ENCODE measurements at places on chromosomes 5 and 9.

GRCh38 chr9:119368681-119369581, at the start of gene BRINP1:
Gene BRINP1 (minus strand): TSS chr9:119369435. CDS start chr9:119313355, 56,080 bp downstream.
- DNase-seq, result peak; percentile 70

DNA sequence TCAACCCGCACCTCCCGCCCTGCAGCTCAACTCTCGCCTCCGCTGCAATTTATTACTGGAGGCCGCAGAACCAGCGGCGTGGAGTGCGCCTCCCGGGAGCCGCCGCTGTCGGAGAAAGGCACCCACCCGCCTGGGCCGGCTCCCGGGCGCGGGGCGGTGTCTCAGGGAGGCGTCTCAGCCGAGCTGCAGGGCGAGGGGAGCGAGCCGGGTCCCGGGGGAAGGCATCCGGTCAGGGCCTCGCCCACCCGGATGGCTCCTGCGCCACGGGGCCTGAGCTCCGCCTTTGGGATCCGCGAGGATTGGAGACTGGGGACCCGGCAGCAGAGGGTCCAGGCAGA, 32.9 kb downstream of the TSPAN17 start:
- no peak for DNase-seq

DNA sequence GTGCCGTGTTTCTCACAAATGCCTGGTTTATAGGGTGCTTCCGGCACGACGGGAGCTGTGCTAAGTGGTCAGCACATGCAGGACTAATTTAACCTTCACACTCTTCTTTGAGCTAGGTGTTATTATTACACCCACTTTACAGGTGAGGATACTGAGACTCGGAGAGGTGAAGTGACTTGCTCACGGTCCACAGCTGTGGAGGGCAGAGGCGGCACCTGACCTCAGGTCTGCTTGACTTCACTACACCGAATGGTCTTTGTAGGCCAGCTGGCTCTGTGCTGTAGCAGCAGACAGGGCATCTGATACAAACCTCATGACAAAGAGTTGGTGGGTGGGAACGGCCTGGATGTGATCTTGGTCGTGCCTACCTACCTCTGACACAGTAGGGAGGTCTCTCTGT, 102.0 kb upstream of the BOD1 start:
- no peak for DNase-seq

DNA sequence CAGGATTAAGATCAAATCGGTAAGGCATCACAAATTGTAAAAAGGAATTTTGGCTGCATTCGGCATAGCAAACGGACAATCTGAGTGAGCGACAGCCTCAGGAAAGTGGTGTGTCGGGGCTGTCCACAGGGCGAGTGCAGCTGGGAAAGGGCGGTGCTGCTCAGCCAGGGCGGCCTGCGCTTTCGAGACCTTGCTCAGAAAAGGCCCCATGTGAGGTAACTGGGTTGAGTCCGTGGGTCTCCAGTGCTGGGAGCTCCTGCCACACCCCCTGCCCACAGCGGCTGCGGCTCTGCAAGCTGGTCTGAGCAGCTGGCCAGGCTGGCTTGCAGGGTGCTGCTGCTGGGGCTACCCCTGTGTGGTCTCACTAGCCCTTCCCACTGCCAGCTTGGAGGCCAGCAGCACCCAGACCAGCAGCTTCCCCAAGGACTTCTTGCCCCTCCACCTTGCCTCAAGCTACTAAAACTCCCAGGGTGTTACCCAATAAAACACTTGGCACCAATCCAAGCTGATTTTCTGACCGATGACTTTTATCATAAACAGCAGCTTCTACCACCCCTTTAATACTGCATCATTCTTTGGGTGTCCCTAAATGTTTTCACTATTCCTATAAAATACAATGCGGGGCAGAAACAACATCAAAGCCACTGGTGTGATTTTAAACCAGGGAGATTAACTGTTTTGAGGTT, 6.2 kb downstream of the SURF2 start:
- DNase-seq, result no peak

DNA sequence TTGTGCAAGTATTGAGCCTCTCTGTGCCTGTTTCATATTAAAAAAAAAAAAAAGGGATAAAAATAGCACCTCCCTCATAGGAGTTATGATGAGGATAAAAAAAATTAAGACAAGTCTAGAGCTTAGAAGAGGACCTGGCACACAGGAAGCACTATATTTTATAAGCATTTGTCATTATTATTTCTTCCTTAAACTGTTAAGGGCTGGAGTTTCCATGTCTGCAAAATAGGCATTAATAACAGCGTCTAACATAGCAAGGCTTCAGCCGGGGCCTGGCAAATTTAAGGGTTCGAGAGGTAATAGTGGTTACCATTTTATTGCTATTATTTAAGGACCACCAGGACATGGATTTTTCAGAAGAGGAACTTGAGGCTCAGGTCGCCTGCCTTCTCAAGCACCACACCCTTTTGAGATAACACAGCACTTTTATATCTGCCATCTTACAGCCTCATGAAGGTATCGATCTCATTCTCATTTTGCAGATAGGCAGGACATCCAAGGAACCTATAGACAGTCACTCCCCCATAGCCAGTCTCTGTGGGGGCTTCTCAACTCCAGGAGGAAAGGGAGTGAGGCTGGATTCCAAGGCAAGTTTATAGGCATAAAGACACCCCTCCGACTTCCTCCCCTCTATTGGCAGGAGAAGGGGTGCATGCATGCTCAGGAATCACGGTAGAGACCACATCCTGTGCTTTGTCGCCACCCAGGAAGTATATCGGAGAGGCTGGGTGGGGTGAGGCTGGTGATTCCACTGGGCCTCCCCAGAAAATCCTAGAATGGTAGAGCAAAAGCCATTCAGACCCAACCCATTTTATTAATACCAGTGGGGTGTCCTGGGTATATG, 2.4 kb downstream of the ANXA6 start:
- DNase-seq, result no peak

- DNase-seq, result no peak
These were observed 203.9 kb downstream of the PLK2 start for GRCh38 chr5:58255970-58256369.

GRCh38 chr5:154786414-154786813, 31.2 kb downstream of the LARP1 start:
- DNase-seq, result no peak

- DNase-seq, result no peak
These were observed 61.9 kb downstream of the EXOSC2 start for GRCh38 chr9:130755377-130756007.

DNA sequence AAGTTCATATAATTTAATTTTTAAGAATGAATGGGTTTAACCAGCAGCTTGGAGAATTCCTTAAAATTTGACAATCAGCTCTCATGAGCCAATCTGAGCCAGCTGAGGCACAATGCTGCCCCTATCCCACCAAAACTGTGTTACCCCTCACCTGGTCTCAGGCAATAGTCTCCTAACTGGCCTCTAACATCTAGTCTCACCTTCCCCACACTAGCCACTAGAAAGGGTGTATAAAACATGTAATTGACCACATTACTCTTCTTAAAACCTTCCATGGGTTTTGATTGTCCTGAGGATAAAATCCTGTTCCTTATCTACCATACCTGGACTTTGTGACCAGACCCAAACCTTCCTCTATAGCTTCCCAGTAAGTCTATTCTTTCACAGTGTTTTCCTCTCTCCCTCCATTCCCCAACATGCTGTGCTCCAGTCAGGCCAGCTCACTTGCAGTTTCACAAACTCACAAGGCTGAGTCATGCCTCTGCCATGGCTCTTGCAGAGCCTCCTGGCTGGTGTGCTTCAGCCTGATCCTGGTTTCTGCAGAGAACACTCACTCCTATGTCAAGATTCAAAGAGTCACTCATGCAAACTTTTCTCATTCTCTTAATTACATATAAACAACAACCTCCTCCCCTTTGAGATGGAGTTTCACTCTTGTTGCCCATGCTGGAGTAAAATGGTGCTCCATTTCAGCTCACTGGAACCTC, 16.0 kb upstream of the ZCCHC7 start:
- DNase-seq, result no peak

DNA sequence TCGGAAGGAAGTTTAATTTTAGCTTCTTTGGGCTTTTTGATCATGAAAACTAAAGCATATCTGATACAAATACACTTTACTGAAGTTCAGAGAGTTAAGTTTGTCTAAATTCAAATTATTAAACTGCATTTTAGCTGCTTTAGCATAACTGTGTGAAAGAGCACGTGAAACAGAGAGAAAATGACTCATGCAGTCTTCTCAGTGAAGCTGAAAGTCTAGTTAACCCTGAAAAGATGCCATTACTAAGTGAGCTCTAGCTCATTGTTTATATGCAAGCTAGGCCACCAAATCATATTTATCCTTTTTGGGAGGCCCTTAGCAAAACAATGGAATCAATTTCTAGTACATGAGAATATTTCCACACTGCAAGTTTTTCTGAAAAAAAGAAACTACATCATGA, 27.6 kb downstream of the TPD52L3 start:
- no peak for DNase-seq

- DNase-seq, result no peak
These were observed 37.9 kb downstream of the LNPEP start for GRCh38 chr5:96973532-96974401.

- no peak for DNase-seq
These were observed 215.8 kb downstream of the ADAMTS12 start for GRCh38 chr5:33675958-33676464.

DNA sequence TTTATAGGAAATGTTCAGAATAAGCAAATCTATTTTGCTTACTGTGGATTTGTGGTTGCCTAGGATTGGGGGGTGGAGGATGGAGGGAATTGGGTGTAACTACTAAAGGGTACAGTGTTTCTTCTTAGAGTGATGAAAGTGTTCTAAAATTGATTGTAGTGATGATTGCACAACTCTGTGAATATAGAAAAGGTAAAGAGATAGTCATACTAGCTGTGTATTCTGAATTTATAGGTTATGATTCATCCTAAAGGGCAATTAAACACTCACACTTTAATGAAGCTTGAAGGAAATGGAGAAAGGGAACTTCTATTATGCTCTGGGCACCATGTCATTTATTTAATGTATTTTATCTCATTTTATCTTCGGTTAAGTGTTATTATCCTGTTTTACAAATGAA, 9.9 kb downstream of the TXNDC8 start:
- no peak for DNase-seq

GRCh38 chr9:20683351-20684034, 566 bp upstream of the FOCAD start:
- no peak for DNase-seq

GRCh38 chr5:170479484-170479883, 24.3 kb upstream of the KCNIP1 start:
- no peak for DNase-seq

DNA sequence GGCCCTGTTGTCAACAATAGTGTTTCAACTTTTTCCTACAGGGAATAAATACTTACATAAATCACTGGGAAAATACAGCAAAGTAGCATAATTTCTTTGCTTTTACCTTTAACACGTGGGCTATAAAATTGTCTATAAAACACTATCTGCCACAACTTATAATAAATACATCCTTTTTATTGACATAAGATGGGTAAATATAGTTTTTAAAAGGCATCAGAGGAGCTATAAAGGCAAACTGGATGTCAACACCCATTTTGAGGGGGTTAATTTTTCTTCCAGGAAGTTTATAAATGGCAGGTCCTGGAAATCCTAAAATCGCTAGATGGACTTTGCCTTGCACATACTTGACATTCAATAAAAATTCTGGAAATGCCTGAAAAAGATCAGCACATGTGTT, 358.0 kb downstream of the PDE4D start:
- no peak for DNase-seq

DNA sequence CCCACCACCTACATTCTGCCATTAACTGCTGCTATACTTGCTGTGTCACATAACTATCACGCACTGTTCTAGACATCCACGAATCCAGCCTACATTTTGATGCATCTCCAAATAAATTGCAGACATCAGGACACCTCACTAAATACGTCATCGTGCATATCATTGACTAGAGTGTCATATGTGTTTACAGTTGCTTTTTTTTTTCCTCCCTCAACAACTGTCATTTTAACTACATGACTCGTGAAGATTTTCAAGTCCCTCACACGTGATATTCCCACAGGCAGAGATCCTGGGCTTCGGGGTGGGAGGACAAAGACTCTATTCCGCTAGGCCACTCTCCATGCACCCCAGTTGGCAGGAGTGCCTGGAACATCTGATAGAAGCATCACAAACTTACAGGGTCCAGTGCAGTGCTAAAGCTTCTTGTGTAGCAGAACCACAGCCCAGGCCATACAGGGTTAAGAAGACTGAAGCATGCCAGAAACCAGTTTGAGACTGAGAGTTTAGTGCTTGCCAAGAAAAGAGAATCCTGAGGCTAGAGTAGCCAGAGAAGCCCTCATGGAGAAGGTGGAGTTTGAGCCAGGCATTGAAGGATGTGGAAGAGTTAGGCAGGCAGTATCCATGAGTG, 1.1 kb downstream of the PCYOX1L start:
- DNase-seq, result no peak

Measured in left forelimb (tissue), 1 donor.